ENCODE measurements at places on chromosomes 1 and 21.

DNA sequence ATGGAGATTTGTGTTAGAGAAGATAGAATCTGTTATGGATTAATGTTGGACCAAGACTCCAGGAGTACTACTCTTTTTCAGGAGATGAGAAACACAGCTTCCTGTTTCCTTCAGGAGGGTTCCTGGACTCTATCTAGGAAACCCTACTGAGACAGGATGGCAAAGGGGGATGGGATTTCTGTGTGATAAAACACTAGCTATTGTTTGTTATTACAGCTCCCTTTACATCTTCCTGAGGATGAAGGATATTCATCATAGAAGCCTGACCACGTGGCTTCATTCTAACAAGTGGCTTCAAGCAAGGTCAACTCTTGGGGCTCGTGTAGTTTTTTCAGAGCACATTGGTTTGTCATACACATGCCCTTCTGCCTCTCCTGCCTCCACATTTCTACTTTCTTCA, 33.3 kb downstream of the RGL1 start:
- DNase-seq: no peak

GRCh38 chr1:29603622-29604021, 367.3 kb downstream of the PTPRU start:
- DNase-seq: no peak

DNA sequence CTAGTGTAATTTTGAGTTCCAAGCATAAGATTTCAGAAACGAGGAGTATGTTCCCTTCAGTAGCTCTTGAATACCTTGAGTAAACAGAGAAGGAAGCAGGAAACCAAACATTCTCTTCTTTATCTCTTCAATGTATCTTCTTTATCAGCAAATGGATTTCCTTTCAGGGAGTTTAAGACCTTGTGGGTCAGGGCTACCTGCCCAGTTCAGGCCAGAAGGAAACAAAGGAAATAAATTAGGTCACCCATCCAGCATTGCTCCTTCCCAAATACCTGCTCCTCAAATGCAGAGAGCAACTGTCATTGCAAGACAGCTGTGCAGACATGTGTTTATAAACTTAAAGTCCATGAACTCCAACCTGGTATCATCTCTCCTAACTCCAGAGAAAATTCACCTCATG, 130.1 kb upstream of the SOD1 start:
- DNase-seq: no peak

GRCh38 chr1:94025383-94026340, 95.3 kb downstream of the ABCA4 start:
- no peak for DNase-seq

DNA sequence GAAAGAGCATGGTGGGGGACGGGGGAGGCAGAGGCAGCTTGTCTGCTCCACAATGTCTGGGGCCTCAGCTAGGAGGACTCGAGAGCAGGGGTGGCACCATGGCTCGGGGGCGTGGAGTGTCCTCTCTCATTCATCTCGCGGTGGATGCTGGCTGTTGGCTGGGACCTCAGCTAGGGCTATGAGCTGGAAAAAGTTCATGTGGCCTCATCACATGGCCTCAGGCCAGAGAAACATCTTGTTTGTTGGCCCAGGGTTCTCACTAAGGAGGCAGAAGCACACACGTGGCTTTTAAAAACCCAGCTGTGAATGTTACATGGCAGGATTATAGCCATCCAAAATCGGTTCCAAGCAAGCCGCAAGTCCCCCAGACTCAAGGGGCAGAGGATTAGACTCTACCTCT, 6.2 kb upstream of the CENPS start:
- no peak for DNase-seq

GRCh38 chr1:27643600-27644368, 8.8 kb upstream of the FGR start:
- peak; percentile 82 for DNase-seq

GRCh38 chr1:167145965-167146364, 52.1 kb downstream of the STYXL2 start:
- DNase-seq: no peak

All from CD8-positive, alpha-beta T cell (primary cell).